Pons (tissue), 1 donor: ENCODE measurements at places on chromosomes 12 and 14.

DNA sequence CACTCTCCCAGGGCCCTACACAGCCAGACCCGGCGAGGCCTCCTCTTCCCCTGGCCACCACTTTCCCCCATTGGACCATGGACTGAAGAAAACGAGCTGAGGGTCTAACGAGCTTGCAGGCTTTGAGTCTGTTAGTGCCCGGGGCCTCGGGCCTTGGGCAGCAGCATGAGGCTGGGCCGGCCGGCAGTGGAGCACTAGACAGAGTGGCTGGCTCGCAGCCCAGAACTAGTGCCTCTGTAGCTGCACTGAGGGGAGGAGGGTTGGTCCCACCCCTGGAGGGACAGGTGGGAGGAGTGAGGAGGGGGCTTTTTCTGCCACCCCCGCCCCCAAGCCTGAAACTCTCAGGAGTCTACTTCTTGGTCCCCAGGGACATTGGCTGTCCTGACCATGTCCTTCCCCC, 38.7 kb downstream of the SLC6A12 start:
- DNase-seq = no peak

DNA sequence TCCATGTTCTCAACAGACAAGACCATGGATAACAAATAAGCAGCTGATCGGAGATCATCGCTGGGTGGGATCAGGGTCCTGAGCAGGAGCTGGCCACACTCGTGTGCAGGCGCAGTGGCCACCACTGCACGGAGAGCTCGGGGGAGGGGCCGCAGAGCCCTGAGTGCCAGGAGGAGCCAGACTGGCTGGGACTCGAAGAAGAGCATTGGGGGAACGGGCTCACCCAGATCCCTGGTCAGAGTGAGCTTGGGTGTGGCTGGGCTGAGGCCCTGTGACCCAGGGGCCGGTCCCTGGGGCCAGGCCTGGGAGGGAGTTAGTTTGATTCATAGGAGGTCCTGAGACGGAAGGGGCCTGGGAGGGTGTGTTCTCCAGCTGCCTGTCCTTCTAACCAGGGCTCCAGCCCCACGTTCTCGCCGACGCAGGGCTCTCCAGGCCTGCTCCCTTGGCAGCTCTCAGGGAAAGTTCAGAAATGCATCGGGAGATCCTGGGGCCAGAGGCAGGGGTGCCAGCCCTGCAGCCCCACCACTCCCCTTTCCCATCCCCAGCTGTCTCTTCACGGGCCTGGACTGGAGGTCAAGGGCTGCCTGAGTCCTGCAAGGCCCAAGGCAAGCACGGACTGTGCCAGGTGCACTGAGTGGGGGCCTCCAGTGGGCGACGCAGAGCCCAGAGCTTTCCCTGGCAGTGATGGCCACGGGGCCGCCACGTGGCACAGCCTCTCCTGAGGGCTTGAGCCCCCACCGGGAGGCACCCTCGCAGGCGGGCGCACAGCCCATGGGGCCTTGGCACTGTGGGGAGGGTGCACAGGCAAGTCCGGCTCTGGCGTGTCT, 48.1 kb downstream of the FBRSL1 start:
- no peak for DNase-seq

- DNase-seq = no peak
Measured at GRCh38 chr14:65070471-65070976, 31.8 kb downstream of the MAX start.

DNA sequence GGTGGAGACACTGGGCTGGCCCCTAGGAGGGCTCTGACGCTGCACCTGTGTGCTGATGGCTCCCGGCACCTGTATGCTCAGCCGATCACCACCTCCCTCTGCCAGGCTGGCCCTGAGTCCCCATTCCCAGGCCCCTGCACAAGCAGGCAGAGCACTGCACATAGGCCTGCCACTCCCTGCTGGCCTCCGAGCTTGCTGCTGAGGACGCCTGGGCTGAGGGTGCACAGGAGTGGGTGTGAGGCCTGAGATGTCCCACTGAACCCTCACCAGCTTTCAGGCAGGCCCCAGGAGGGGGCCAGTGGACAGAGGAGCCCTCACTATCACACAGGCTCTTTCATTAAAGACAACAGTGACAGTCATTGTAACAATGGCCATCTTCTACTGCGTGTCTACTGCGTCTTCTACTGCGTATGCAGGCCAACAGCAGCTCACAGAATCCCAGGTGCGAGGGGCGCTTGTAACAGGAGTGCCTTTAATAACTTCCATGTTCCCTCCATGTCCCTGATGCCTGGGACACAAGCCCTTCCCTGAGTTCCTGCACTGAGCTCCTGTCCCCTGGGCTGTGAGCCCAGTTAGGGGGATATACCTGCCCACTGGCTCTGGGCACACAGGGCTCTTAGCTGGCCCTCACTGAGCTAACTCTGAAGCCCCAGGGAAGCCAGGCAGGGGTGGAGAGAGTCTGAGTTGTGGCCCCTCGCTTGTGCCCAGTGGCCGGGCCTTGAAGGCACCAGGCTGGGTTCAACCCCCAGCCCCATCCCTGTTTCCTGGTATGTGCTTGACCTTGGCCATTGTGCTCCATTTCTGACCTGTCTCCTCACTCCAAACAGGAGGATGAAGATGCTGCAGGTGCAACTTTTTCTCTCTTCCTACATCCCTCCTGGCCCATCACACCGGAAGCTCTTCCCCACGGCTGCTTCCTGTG, 71.3 kb downstream of the PRIMA1 start:
- peak; percentile 42 for DNase-seq

GRCh38 chr12:111242184-111242583, 126.7 kb downstream of the PHETA1 start:
- no peak for DNase-seq

- no peak for DNase-seq
Measured at GRCh38 chr12:48512855-48513254, 12.6 kb upstream of the OR8S1 start.

GRCh38 chr14:78005325-78005724, 164.8 kb upstream of the NRXN3 start:
- DNase-seq = no peak

DNA sequence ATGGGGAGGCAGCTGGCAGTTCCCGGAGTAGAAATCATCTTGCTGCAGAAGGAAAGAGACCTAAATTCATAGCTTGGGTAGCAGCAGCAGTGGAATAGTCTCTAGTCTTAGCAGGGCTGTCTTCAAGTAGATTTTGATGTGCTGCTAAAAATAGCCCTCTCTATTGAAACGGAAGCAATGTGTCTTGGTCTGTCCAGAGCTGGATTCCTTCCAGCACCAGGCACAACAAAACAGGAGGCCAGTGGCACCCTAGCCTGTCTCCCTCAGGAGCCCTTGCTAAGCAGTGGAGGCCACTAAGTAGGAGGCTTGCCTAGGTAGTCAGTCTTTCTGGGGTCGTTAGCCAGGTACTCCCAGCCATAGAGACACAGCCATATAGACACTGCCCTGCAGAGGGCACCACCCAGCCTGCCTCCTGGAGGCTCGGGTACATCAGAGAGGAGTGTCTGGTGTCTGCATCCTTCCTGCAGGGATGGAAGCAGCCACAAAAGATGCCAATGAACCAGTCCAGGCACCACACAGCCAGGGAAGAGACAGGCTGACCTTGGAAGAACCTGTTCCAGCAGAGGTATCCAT, 97.5 kb downstream of the CRACR2A start:
- no peak for DNase-seq

DNA sequence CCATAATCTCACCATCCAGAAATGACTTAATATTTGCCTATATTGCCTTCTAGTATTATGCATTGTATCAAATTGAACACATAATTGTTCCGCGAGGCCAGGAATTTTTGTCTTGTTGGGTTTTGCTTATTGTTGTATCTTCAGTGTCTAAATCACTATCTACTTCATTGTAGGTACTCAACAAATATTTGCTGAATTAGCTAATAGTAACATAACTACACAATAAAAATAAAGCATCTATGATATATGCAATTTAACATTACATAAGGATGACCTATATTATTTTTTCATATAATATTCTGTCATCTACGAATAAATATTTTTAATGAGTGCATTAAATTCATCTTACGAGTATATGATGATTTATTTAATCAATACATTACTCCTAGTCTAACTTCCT, 656.3 kb downstream of the ETNK1 start:
- DNase-seq = no peak

DNA sequence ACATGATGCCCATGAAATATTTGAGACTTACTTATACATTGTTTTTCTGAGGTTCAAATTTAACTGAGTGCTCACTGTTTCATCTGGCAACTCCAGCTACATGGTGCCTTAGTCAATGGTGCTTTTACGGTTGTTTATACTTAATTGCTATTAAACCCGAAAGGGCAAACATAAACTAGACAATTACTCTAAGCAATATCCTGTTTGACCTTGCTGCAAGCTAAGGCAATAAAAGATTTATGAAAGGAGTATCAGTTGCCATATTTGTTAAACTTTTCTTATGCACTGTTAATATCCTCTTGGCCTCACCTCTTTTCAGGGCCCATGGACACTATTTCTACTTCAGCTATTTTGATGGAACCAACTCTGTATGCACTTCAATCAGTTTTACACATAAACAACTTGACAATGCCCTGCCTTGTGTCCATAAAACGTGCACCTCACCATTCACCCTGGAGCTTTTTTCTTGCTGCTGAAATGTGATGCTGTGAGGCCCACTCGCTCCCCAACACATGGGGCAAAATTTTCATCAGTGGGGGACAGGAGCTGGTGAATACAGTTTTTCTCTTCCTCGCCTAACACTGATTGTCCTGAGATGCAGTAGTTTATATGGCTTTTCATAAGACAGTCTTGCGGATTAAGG, 64.1 kb upstream of the HIF1A start:
- no peak for DNase-seq

GRCh38 chr12:32889011-32889760, 7.4 kb downstream of the PKP2 start:
- no peak for DNase-seq

GRCh38 chr12:118734266-118734665, 247.1 kb upstream of the SRRM4 start:
- no peak for DNase-seq

DNA sequence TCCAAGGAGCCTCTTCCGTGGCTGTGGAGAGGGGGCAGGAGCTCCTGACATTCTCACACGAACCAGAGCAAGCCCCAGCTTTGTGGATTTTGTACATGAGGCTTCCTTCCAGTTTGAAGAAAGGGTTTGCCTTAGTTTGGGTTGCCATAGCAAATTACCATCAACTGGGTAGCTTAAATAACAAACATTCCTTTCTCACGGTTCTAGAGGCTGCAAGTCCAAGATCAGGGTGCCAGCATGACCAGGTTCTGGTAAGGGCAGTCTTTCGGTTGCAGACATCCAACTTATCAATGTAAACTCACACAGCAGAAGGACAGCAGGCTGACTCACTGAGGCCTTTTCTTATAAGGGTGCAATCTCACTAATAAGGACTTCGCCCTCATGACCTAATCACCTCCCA, 25.9 kb upstream of the STAB2 start:
- no peak for DNase-seq

GRCh38 chr14:54555651-54556050, 11.3 kb upstream of the SAMD4A start:
- DNase-seq = no peak

DNA sequence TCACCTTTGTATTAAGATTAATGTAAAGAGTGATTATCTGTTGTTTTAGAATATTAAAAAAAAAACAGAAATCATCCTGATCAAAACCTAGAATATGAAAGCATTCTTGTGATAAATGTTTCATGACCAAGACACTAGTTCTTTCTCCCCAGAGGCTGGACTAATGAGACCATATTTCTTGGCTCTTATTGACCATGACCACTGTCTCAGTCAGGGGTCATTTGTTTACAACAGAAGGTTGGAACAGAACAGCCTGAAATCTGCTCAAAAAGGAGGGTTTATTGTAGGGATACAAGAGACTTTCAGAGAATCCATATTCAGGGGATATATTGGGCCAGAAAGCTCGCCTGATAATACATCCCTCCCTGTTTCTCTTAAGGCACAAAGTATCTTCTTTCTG, 87.7 kb downstream of the TMEM30B start:
- no peak for DNase-seq

DNA sequence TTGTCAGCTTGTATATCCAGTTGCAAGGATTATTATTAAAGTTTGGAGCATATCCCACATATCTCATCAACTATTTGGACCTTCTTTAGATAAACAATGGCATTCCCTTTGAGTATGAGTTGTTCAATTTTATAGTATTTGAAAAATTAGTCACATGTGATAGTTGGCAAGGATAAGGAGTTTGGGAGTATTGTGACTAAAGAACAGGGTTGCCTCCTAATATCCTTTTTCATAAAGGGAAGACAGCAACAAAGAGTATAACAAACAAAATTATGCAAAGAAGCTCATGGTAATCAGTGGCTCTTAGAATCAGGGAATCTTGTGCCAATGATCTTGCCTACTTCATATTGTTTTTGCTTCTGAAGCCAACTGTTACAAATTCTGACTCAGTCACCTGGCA, 31.2 kb upstream of the KCNH5 start:
- DNase-seq = no peak

DNA sequence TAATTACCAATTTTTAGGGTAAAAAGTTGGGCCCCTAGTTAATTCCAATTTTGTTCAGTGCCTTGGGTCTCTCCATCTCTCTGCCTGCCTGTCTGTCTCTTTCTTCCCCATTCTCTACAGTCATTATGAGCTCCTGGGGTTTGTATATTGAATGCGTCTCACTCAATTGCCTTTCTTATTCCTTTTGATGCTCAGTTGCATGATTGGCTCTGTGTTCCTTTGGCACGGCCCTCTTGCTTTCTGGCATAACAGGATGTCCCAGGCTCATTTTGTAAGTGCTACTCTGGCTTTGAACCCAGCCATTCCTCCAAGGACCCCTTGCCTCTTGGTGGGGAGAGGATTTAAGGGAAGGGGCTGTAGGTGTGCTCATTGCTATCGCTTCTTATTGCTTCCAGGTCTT, 35.6 kb downstream of the ZNF664 start:
- no peak for DNase-seq

DNA sequence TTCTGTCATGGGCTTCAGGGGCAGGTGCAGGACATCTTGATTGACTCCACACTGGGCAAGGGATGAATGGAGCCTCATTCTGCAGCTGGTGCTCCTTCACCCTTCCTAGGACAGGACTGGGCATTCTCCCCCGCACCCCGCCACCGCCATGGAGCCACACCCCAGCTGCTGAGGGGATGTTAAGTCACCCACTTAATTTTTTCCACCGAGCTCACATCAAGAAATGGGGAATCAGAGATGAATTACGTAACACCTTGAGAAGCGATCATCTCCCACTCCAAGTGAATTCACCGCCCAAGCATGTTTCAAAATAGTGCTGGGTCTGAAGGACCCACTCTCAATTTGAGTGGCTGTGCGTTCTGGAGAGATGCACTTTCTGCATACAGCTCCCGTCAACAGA, 94.2 kb downstream of the EML1 start:
- no peak for DNase-seq

- DNase-seq = no peak
Measured at GRCh38 chr14:46018846-46019420, 632.6 kb downstream of the RPL10L start.
